Activated naive CD4-positive, alpha-beta T cell (primary cell): ENCODE measurements at places on chromosomes 4 and X.

DNA sequence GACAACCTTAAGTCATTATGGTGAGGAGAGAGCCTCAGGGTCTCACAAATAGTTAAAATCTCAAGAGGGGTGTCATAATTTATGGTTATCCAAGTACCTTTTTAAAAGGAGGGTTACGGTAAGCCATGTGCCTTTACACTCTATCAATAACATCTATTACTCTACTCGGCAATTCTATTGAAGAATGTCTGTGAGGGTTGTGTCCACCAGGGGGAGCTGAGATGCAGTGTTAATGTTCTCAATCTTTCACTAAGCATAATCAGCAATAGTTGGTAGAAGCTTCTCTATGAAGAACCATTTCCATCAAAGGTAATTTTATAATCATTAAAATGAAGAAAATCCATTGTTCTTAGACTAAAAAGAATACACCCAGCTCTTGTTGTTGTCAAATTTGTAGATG is 457.4 kb downstream of the CENPC start:
- no peak for DNase-seq

DNA sequence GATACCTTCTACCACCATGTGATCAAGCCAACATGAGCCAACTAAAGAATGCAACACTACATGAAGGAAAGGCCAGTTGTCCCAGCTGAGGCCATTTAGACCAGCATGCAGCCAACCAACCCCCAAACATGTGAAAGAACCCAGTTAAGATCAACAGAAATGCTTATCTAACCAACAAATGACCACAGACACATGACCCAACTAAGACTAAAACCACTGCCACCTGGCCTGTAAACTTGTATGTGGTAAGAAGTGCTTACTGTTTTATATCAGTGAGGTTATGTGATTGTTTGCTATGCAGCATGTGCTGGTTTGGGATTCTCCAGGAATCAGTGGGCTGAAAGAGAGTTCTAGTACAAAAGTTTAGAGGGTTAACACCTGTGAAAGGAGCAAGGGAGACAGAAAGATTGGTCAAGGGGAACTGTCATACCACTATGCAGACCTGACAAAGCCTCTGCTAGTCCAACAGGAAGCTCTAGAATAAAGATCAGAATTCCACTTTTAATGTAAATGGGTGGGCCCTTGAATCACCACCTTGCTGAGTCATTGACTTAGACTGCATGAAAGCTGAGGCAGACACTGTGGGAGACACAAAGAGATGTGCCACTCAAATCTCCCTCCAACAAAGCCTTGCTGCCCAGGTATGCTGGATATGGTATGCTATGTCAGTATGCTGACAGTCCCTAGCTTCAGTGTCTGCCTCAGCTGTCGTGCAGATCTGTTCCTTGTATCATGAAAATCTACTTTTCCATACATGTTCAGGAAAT is 6.1 kb upstream of the SH3D19 start:
- no peak for DNase-seq

DNA sequence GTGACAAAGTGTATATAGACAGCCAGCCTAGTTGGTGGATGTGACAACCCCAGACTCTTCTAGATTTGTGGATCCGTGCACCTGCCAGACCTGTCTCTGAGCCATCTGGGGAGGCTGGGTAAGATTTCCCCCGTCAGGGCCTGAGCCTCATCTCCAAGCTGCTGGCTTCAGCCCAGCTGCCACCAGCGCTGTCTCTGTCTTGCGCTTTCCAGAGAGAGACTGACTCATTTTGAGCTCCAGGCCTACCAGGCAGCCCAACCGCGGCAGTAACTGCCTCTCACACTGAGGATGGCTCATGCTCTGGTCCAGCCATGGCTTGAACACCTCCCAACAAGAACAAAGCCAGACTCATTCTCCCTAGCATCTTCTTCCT is 26.4 kb downstream of the NOP14 start:
- no peak for DNase-seq

DNA sequence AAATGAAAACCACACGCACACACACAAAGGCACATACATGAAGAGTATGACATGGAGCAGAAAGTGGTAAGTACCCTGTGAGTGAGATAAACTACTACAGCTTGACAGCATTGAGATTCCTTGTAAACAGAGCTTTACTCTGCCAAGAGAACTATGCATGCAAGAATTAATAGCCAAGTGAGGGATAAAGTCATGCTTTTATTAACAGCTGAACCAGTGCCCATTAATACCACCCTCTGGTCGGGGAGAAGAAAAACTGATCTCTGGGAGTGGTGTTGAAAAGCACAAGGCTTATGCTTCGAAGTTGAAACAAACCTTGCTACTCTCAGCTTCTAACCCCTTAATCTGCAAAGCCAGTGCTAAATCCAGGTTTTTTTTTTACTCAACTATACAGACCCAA is 95.9 kb upstream of the C1QTNF7 start:
- DNase-seq, result no peak

DNA sequence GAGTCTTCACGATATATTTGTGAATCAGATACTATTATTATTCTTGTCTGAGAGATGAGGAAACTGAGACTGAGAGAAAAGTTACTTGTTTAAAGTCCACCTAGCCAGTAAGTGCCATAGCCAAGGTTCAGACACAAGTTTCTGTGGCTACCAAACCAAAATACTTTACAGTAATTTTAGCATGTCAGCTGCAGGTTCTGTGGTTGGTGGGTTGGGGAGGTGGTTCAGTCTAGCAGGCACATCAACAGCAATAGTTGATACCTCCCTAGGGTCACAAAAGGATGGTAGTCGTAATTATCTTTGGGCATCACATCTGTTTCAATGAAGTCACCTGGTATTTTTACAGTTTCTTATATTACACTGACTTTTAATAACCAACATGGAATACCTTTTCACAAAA is 35.6 kb upstream of the EDA2R start:
- DNase-seq, result no peak

- no peak for DNase-seq
Observed at GRCh38 chr4:174324236-174324635, 40.5 kb downstream of the CEP44 start.

GRCh38 chrX:154738011-154738738 is 12.7 kb downstream of the GAB3 start:
- DNase-seq, result no peak
